ENCODE measurements at places on chromosomes 7 and 10. TPM values are rescaled to one million over a fixed set of nuclear protein-coding genes. Genes with fewer than 3 reads are reported as not detected.
A peak's percentile ranks its signal among the peaks of the same experiment; 100 is the strongest.

GRCh38 chr7:24283554-24283896 lies 465 bp upstream of the NPY start:
- peaks cover 46% of the 10 kb centered on the region for H3K27me3 ChIP-seq
- no peak for DNase-seq
- H3K4me1 ChIP-seq: no peaks in the 10 kb centered on the region
- H3K27ac ChIP-seq: no peak overlapping the region

DNA sequence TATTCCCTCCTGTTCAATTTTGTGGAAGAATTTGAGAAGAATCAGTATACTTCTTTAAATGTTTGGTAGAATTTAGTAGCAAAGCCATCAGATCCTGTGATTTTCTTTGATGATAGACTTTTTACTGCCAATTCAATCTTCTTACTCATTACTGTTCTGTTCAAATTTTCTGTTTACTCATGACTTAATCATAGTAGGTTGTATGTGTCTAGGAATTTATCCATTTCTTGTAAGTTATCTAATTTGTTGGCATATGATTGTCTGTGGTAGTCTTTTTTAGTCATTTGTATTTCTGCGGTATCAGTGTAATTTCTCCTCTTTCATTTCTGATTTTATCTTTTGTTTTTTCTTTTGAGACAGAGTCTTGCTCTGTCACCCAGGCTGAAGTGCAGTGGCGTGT lies 87.4 kb downstream of the CCDC3 start:
- no peaks in the 10 kb centered on the region for H3K4me1 ChIP-seq
- no peaks in the 10 kb centered on the region for H3K27me3 ChIP-seq
- H3K4me3 ChIP-seq: no peak overlapping the region
- DNase-seq: no peak
- H3K36me3 ChIP-seq: no peaks in the 10 kb centered on the region
- no peak overlapping the region for H3K27ac ChIP-seq

- peak overlapping the region; percentile 28 for H3K27ac ChIP-seq
- DNase-seq: no peak
- H3K4me3 ChIP-seq: no peak overlapping the region
Measured at GRCh38 chr7:29915481-29916215, 74.0 kb downstream of the SCRN1 start.

DNA sequence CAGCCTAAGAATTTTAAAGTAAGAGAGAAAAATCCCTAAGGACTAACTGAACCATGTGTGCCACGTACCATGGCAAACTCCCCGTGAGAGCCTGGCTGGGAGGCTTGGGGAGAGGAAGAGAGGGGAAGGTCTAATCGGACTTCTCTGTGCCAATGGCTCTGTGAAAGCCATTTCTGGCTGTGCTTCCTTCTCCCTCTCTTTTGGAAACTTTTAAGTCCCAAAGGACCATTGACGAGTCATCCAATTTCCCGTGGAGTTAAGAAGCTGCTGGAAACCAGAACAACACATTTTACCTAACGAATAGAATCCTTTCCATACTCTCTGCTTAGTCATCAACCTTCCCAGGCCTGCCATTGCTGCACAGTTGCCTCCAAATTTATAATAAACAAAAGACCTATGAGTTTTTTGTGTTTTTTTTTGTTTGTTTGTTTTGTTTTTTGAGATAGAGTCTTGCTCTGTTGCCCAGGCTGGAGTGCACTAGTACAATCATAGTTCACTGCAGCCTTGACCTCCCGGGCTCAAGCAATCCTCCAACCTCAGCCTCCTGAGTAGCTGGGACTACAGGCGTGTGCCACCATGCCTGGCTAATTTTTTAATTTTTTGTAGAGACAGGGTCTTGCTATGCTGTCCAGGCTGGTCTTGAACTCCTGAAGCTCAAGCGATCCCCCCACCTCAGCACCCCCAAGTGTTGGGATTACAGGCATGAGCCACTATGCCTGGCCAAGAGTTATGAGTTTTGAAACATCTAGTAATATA lies 13.2 kb downstream of the LAMB1 start:
- no peak overlapping the region for H3K4me3 ChIP-seq
- H3K36me3 ChIP-seq: peaks cover 57% of the 10 kb centered on the region
- peaks cover 5% of the 10 kb centered on the region for H3K27me3 ChIP-seq
- peaks cover 32% of the 10 kb centered on the region for H3K4me1 ChIP-seq
- DNase-seq: no peak
- H3K27ac ChIP-seq: no peak overlapping the region

DNA sequence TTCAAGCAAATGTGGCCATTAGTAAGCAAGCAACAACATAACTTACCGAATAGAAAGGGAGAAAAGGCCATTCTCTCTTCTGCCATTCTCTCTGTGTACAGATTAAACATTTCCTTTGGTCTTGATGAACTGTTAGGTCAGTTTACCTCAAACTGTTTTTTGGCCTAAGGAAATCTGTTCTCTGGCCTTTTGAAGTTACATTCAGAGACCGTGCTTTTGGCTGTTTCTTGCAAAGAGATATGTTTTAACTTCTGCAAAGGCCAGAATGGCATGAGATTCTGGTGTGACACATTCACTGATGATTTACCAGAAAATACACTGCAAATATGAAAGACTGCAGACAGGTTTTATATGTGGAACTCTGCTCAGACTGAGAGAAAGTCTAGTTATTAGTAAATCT lies 22.2 kb downstream of the AHR start:
- no peak overlapping the region for H3K4me3 ChIP-seq
- peaks cover 10% of the 10 kb centered on the region for H3K36me3 ChIP-seq
- DNase-seq: no peak
- peaks cover 4% of the 10 kb centered on the region for H3K4me1 ChIP-seq
- H3K27ac ChIP-seq: no peak overlapping the region

GRCh38 chr7:129499999-129500398 lies 2.3 kb upstream of the SMKR1 start:
- H3K4me3 ChIP-seq: no peak overlapping the region
- no peaks in the 10 kb centered on the region for H3K36me3 ChIP-seq
- no peak overlapping the region for H3K27ac ChIP-seq
- peaks cover 36% of the 10 kb centered on the region for H3K27me3 ChIP-seq

- H3K4me3 ChIP-seq: no peak overlapping the region
- peaks cover 3% of the 10 kb centered on the region for H3K27me3 ChIP-seq
- no peak for DNase-seq
- no peak overlapping the region for H3K27ac ChIP-seq
Measured at GRCh38 chr10:85177767-85178166, 849.4 kb downstream of the CCSER2 start.

OR2A14 gene
- not detected for total RNA-seq

DNA sequence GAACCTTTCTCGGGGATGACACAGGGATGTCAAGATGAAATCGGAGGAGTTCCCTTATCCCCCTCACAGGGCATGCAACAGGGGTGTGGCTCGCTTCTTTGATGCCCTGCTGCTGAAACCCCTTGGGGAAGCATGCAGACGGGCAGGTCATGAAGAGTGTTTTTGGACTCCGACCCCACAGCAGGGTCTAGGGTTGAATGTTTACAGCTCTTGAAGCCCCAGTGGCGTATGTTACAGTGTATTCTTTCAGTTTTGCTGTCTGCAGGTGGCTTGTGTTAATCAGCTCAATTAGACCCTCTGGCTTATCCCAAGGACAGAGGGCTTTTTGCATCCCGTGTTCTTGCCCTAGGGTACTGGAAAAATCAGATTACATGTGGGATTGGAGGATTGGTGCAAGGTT lies 446.5 kb downstream of the LRMDA start:
- peaks cover 10% of the 10 kb centered on the region for H3K4me1 ChIP-seq
- H3K27ac ChIP-seq: no peak overlapping the region
- H3K4me3 ChIP-seq: no peak overlapping the region

DNA sequence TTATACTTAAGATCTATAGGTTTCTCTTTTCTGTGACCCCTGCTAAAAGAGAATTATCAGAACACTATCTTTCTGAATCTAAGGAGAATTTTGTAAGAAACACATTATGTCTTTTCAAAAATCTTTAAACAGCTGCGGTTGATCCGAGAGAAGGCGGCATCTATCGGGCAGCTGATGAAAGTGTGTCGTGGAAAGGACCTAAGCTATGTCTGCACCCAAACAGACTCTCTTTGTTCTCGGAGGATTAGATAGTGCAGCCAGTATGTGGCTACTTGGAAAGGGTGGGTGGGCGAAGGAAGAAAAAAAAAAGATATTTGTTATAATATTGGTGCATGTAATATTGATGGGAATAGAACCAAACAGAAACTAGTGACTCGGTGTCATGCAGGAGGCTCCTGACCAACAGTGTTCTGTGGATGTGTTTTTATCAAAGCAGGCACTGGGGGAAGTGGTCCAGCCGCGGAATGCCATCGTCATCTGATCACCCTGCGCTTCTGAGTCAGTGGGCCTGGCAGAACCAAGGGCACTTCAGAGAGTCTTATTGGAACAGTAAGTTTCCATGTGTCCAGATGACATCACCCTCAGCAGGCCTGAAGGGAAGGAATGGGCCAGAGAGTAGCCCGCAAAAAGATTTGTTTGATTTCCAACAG lies 509.7 kb upstream of the AKR1E2 start:
- no peak overlapping the region for H3K4me3 ChIP-seq
- no peak for DNase-seq
- H3K4me1 ChIP-seq: peaks cover 5% of the 10 kb centered on the region
- H3K27me3 ChIP-seq: no peaks in the 10 kb centered on the region
- no peak overlapping the region for H3K27ac ChIP-seq
- no peaks in the 10 kb centered on the region for H3K36me3 ChIP-seq

MAGI2 gene
- total RNA-seq: 5.7 TPM
